Stimulated activated CD8-positive, alpha-beta memory T cell treated with anti-CD3 and anti-CD28 coated beads, Interleukin-4, amount 100 ng/mL, for 24 hours (primary cell): ENCODE measurements at places on chromosomes 2 and 18.

GRCh38 chr18:35507623-35508022, 9.9 kb upstream of the INO80C start:
- no peak for DNase-seq

- DNase-seq: no peak
Observed at GRCh38 chr18:45549290-45549689, 66.0 kb upstream of the SLC14A2 start.

- DNase-seq: no peak
Observed at GRCh38 chr2:117553448-117553847, 261.0 kb upstream of the DDX18 start.

DNA sequence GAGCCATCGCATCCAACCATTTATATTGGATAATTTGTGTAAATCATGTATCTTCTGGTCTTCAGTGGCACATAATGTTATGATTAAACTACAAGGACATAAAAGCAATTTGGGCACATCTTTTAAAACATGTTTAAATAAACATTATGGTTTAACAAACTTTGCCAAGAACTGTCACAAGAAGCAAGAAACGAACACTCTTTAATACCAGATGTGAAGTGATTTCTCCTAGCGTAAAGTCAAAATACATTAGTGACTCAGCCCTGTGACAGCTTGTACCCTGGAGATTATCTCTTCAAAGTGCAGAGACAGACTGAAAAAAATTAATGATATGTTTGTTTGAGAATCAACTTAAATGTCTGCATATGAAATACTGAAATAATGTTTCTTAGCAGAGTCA, 39.9 kb downstream of the DSEL start:
- no peak for DNase-seq

DNA sequence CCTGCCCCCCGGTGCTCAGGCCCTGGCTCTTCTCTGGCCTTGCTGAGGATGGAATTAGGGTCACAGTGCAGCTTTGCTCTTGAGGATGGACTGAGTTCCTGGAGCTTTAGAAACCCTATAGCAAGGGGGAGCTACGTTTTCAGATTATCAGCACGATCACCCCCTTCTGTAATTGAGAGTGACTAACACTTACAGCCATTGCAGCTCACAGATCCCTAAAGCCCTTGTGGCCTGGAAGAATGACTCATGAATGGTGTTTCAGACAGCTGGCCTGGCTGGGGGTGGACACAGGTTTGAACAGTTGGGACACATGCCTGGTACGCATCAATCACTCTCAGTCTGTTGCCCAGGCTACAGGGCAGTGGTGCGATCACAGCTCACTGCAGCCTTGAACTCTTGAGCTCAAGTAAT, 79.7 kb upstream of the IGFBP5 start:
- DNase-seq: no peak

GRCh38 chr18:44777457-44778192, 96.9 kb downstream of the SETBP1 start:
- no peak for DNase-seq

GRCh38 chr2:100197631-100198153, 55.3 kb upstream of the AFF3 start:
- no peak for DNase-seq

- DNase-seq: no peak
Observed at GRCh38 chr2:29063646-29064345, 10.5 kb downstream of the PCARE start.

DNA sequence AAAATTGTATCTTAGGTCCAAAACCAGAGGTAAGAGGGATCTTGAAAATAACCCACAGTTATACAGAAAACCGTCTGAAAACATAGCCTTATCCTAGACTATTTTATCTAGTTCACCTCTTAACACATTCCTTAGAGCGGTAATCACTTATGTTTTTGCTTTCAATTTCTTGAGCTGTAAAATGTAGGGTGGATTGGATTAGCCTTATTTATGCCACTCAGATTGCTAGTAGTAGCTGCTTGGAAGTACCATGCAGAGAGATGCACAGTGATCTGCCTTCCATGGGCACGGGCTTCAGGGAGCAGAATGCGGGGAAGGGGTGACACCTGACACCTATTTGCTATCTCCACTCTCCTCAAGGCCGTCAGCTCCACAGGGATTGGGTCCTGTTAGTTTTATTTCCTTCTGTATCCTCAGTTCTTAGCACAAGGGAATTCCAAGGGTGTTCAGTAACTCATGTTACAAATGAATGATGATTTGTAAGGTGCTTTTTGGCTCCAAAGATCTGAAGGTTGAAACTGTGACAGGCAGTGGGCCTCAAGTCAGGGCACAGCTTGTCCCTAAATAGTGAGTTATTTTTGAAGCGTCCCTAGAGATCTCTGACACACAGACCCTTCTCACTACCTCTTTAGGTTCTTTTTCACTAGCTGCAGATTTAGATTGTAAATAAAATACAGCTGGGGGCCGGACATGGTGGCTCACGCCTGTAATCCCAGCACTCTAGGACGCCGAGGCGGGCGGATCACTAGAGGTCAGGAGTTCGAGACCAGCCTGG, 64.0 kb upstream of the PMAIP1 start:
- no peak for DNase-seq

DNA sequence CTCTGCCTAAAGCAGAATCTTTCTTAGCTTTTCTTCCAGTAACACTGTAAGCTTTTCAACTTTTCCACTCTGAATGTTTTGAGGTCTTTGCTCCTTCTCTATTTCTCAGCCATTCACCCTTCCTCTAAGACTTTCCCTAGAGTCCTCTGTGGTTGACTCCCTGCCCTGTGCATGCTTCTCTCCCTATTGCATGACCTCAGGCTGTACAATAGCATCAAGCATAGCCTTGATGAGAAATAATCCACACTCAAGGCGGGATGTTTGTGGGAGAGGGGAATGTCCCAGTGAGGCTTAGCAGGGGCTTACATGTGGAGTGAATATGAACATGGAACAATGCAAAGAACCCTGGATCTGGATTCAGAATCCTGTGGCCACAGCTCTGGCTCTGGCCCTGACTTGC, 48.4 kb upstream of the IGFBP5 start:
- no peak for DNase-seq

GRCh38 chr2:191428141-191428540, 182.9 kb downstream of the MYO1B start:
- no peak for DNase-seq

GRCh38 chr2:201580486-201580885, 62.8 kb downstream of the TMEM237 start:
- DNase-seq: no peak

DNA sequence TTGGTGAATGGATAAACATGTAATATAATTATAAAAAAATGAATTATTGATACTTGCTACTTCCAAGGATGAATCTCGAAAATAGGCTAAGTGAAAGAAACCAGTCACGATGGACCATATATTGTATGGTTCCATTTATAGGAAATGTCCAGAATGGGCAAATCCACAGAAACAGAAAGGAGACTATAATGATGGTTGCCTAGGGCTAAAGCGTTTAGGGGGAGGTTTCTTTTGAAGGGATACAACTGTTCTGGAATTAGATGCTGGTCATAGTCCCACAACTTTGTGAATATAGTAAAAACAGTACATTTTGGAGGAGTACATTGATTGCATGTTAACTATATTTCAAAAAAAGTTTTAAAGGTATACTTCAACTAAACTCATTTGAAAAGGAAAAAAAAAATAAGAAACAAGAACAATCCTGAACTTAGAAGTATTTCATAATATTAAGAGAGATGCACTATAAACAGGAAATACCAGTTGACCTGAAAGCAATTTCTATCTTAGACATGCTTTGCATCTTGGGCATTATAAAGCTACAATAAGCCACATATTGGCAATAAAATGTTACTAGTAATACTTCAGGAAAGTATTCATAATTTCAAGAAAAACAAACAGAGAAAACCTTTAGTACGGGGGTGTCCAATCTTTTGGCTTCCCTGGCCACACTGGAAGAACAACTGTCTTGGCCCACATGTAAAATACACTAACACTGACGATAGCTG, 130.0 kb downstream of the C2orf74 start:
- no peak for DNase-seq

GRCh38 chr2:102176172-102176571, 10.7 kb upstream of the IL1RL2 start:
- no peak for DNase-seq

GRCh38 chr2:64859312-64860212, 129.6 kb upstream of the SLC1A4 start:
- DNase-seq: no peak

GRCh38 chr2:43174368-43174916, 52.0 kb downstream of the ZFP36L2 start:
- DNase-seq: peak; percentile 59

- no peak for DNase-seq
Observed at GRCh38 chr18:3345885-3346284, 84.0 kb downstream of the MYL12B start.

- no peak for DNase-seq
Observed at GRCh38 chr2:237557633-237558015, 8.8 kb upstream of the PRLH start.

- DNase-seq: no peak
Observed at GRCh38 chr2:154187948-154188347, 316.2 kb downstream of the GALNT13 start.

- no peak for DNase-seq
Observed at GRCh38 chr2:69200107-69200520, 186.9 kb downstream of the GFPT1 start.

DNA sequence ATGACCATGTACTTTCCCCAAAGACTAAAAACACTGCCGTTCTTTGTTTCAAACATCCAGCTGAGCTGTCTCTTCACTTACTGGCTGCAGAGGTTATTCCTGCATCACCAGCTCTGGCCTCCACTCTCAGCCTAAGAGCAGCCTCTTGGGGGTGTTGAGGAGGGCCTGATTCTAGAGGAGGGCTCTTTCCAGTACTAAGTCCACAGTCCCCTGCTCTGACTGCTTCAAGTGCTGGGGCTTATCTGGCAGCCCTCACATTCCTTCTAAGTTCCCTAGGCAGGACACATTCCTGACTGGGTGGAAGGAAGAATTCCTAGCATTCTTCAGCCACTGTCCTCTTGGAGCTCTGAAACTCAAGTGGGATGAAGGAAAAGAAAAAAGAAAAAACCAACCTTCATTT, 32.9 kb upstream of the EHBP1 start:
- DNase-seq: no peak

DNA sequence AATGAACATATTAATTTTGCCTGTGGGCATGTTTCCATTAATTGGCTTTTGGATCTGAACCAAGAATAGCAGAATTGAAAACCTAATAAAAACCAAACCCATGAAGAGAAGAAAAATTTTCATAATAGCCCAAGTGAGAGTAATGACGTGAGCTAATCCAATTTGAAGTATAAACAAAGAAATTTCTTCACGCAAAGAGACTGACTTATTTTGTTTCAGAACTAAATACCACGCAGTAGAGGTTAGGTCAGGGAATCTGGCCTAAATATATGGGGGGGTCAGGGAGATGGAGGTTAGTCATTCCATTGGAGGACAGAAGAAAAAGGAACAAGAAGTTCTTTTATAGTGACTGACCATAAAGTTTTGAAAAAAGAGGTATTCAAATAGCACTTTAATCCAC, 94.1 kb upstream of the CYP1B1 start:
- no peak for DNase-seq

GRCh38 chr18:34723143-34723542, 13.0 kb downstream of the DTNA start:
- no peak for DNase-seq

- no peak for DNase-seq
Observed at GRCh38 chr2:38466409-38466808, 89.3 kb upstream of the ATL2 start.

- DNase-seq: no peak
Observed at GRCh38 chr18:24168496-24168895, 29.6 kb downstream of the CABYR start.

- DNase-seq: no peak
Observed at GRCh38 chr2:60707750-60708371, 48.2 kb upstream of the PAPOLG start.

DNA sequence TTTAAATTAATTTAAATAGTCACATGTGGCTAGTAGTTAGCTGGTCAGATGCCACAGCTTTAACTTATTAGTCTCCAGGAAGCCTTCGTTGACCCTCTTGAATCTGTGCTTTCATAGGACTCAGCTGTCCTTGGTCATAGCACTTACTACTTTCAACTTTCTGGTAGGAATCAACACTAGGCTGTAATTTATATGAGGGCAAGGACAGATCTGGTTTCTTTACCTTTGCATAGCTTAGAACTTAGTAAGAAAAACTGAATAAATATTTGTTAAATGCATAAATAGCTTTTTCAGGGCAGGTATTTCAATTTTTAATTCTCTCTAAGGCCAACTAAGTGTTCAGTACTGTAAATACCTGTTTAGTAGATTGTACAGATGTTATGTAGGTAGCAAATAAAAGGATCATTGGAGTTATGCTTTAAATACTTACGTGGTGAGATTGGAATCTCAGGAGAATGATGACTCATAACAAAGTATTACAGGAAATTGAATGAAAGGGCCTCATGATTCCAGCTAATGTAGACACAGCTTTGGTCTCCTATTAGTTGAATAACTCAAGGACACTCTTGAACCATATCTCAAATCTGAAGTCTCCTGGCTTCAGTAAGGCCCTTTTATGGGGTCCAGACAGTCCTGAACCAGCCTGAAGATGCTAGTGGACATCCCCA, 2.6 kb downstream of the CLIP4 start:
- DNase-seq: no peak

GRCh38 chr18:59021500-59021899, 118.2 kb upstream of the SEC11C start:
- DNase-seq: no peak

DNA sequence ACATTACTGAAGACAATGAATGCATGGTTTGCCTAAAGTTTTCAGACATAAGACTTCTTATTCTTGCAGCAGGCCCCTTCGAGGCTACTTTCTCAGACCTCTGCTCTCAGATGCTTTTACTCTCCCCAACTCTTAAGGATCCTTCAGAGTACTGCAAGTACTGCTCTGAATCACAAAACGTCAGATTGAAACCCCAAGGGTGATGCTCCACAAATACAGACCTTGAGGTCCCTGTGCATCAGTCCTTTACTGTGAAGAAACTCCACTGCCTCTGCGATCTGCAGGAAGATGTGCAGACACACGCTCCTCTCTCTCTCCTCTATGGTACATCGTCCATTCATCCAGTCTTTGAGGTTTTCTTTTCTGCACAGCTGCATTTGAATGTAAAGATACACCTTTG, 52.8 kb downstream of the EIF2AK3 start:
- no peak for DNase-seq

- DNase-seq: no peak
Observed at GRCh38 chr2:206573793-206574192, 68.5 kb upstream of the FAM237A start.

- DNase-seq: no peak
Observed at GRCh38 chr2:227485429-227485828, 13.5 kb downstream of the AGFG1 start.

GRCh38 chr2:20625491-20626391, 25.2 kb downstream of the HS1BP3 start:
- DNase-seq: no peak

GRCh38 chr2:111897924-111898702, at the start of gene MERTK:
MERTK (plus strand) TSS chr2:111898607; CDS start chr2:111898736, 129 bp downstream.
- DNase-seq: no peak

DNA sequence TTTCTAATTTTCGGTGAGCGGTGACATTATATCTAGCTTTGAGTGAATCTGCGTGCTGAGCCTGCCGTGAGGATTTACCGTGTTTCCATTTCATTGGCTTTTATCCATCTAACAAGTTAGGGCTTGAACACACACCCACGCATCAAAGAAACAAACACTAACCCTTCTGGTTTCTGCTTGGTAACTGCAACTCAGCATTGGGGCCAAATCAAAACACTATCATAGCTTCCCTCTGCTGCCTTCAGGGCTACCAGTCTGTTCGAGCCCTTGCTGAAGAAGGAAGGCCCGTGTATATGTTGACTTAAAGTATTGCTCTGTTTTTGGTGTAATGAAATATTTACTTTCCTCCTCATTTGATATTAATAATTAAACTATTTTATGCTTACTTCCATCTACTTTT, 227.2 kb downstream of the PHLPP1 start:
- no peak for DNase-seq
